NCI-H1417 treated with DMSO at 0.1 percent for 48 hours (cell line): ENCODE measurements at places on chromosomes 2 and 18.

GRCh38 chr2:43464590-43464989 is 131.2 kb downstream of the THADA start:
- no peak for DNase-seq

DNA sequence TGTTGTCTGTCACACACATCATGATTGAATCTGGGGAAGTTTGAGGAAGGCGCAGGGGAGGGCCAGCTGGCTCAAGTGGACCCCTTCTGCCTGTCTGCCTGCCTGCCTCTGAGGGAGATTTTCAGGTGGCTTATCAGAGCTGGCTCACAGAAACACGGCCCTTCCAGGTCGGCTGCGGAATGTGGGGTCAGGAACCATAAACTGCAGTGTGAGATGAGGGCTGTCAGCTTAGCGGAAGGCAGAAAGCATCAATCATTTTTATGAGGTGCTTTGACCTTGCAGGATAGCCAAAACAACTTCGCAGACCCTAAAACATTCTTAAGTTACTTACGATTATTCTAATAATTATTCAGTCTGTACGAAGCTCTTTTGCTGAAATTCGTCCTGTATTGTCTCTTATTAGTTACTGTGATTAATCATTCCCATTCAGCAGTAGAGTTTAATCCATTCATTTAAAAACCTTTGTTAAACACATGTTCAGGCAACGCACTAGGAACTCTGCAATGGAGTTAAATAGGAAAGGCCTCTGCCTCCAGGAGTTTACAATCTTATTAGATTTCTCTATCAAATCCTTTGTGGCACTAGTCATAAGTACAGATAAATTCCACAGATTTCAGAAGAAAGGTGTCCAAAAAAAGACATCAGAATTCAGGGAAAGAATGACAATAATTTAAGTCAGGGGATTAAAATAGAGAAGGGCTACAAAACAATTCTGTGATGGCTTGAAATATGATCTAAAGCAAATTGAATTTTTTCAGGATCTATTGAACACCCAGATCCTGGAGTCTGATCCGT is 371.6 kb downstream of the HRH4 start:
- DNase-seq = no peak

- no peak for DNase-seq
Measured at GRCh38 chr2:3754280-3754679, 50.9 kb downstream of the DCDC2C start.

- DNase-seq = no peak
Measured at GRCh38 chr18:27985832-27986231, 191.1 kb downstream of the CDH2 start.

- DNase-seq = no peak
Measured at GRCh38 chr18:77701977-77702376, 452.3 kb downstream of the GALR1 start.

DNA sequence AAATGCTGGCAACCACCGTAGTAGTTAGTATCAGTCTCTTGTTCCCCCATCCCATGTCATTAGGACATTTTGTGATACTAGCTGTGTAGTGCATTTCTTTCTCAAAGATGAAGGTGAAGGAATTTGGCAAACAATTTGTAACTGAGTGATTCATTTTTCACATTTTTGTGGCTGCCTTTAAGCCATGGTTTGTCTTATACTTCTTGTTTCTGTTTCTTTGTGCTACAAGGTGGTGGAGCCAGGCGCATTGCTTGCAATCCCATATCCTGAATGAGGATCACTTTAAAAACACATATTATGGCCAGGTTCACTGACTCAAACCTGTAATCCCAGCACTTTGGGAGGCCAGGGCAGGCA is 40.6 kb downstream of the GPD2 start:
- no peak for DNase-seq

GRCh38 chr2:9533663-9534062 is 22.0 kb downstream of the ADAM17 start:
- DNase-seq = no peak

DNA sequence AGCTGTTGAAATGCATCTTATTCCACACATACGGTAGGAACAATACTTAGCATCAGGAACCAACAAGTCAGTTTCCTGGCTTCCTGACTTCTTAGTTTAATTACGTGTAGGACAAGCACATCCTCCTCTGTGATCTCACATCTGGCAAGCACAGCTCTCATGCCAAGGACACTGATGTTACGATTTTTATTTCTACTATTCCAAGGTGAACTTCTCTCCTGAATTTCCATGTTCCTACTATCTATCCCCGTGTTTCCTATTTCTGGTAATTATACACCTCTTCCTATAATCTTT is 374.0 kb downstream of the NCKAP5 start:
- DNase-seq = no peak

GRCh38 chr18:57052173-57052572 is 94.7 kb upstream of the BOD1L2 start:
- no peak for DNase-seq

- no peak for DNase-seq
Measured at GRCh38 chr2:46983065-46983801, 67.6 kb upstream of the MCFD2 start.

DNA sequence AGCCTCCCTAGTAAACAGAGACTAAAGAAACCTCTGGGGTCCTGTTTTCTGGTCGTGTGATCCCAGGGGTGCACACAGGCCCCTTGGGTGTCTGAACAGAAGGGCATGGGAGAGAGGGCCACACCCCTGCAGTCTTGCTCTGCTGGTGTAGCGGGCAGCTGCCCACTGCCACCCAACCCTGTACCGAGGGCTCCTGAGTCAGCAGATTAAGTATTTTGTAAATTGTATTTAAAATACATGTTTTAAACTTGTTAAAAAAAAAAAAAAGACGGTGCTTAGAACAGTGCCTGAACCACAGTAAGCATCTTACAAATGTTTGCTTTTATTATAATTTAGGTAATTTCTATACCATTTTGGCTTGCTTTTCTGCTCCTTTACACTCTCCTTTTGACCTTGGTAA is 113.7 kb downstream of the TANC1 start:
- DNase-seq = no peak

DNA sequence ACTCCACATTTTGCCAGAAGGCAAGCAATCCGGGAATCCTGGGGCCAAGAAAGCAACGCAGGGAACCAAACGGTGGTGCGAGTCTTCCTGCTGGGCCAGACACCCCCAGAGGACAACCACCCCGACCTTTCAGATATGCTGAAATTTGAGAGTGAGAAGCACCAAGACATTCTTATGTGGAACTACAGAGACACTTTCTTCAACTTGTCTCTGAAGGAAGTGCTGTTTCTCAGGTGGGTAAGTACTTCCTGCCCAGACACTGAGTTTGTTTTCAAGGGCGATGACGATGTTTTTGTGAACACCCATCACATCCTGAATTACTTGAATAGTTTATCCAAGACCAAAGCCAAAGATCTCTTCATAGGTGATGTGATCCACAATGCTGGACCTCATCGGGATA is 26.8 kb downstream of the B3GNT2 start:
- no peak for DNase-seq

GRCh38 chr2:150695451-150696135 is 208.1 kb upstream of the RND3 start:
- no peak for DNase-seq

DNA sequence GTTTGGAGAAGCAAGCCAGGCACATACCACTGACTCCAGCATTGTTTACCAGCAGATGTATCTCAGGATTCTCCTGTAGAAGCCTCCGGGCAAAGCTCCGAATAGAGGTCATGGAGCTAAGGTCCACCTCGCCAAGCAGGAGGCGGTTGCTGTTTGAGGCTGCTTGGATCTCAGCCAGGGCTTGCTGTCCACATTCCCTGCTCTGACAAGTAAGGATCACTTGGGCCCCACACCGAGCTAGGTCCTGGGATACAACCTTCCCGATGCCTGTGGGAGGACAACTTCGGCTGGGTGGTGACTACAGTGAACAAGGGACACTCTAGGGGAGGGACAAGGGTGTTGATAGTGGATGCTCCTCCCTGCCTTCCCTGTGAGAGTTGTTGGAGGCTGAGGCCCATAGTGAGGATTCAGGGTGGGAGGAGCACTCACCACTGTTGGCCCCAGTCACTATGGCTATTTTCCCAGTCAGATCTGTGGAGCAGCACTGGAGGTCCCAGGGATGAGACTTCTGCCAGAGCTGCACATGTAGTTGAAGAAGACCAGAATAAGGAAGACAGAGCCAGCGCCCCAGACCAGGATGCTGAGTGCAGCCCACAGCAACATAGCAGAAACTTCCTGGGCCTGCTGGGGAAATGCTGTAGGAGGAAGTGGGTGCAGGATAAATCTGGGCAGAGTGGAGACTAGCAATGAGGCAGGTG is 8.3 kb downstream of the C2orf81 start:
- no peak for DNase-seq

- no peak for DNase-seq
Measured at GRCh38 chr18:13982126-13982525, 66.8 kb upstream of the MC2R start.

GRCh38 chr2:49861821-49862220 is 707.5 kb upstream of the FSHR start:
- DNase-seq = no peak

GRCh38 chr2:66896131-66896530 is 461.2 kb downstream of the MEIS1 start:
- no peak for DNase-seq

GRCh38 chr2:143792602-143793001 is 663.4 kb downstream of the ARHGAP15 start:
- DNase-seq = no peak
